ENCODE measurements at places on chromosomes 13 and 19.

- DNase-seq = no peak
Observed at GRCh38 chr13:112569821-112570220, 18.1 kb downstream of the TUBGCP3 start.

DNA sequence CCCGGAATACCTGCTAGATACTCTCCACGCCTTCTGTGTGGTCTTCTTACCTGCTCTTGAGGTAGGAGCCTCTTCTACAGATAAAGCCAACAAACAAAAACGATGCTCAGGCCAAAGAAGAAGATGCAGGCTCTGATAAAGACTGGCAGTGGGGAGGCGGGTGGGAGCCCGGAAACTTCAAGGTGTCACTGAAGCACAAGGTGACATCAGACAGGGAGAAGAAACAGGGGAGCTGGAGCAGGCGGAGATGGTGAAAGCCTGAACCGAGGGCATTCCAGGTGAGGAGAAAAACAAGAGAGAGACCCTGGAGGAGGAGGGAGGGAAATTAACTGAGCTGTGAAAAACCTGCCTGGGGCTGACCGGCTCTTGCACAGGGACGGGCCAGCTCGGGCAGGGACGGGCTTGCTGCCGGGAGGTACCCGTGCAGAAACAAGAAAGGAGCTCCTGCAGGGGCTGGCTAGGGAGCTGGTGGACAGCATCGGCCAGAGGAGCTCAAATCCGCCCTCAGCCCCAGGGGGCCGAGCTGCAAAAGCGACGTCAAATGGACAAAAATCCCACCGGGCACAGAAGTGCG, 19.0 kb downstream of the GNG7 start:
- no peak for DNase-seq

- no peak for DNase-seq
Observed at GRCh38 chr19:5697022-5697889, 7.2 kb downstream of the RPL36 start.

DNA sequence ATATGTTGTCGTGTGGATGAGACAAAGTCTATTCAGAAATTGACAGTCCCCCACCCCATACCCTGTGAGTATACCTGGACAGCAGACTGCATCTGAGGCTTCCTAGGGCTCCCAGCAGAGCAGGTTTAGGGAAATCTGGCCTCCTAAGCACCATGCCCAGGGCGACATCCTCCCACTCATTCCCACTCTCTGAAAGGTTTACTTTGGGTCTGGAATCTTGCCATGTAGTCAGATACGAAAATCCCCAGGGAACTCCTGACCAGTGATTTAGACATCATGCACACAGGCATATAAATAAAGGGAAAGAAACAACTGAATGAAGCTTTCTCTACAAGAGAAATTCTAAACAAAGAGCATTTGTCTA, 717 bp upstream of the NALCN start:
- no peak for DNase-seq

- no peak for DNase-seq
Observed at GRCh38 chr13:108561149-108561548, 68.3 kb upstream of the MYO16 start.

DNA sequence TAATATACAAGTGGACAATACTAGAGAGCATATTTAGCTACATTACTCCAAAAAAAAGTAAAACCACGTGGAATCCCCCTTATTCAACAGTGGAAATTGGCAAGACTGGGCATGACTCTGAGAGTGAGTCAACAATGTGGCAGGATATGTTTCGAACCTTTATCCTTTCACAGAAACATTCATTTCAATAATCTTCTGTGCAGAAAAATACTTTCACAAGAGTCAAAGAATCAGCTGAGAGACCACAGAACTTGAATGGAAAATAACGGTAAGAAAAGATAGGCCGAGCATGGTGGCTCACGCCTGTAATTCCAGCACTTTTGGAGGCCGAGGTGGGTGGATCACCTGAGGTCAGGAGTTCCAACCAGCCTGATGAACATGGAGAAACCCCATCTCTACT, 25.1 kb upstream of the CD70 start:
- no peak for DNase-seq

GRCh38 chr19:50550594-50550966, 17.7 kb downstream of the LRRC4B start:
- DNase-seq = no peak

DNA sequence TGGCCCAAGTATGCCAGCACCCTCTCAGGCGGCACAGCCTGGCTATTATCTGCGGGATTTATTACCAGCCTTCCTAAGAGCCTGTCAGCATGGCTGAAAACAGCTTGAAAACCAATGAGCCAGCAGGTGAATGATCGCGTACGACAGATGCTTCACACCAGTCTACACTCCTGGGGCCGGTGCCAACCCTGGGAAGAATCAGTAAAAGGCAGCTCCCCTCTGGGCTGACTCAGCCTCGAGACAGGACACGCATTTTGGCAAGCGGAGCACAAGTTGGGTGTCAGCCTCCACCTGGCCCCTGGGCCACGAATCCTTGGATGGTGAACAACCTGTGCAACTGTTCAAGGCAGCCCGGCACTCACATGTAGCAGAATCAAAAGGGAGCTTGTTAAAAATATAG, 15.6 kb downstream of the EMP3 start:
- no peak for DNase-seq

- DNase-seq = no peak
Observed at GRCh38 chr19:6738787-6739389, 592 bp upstream of the TRIP10 start.

DNA sequence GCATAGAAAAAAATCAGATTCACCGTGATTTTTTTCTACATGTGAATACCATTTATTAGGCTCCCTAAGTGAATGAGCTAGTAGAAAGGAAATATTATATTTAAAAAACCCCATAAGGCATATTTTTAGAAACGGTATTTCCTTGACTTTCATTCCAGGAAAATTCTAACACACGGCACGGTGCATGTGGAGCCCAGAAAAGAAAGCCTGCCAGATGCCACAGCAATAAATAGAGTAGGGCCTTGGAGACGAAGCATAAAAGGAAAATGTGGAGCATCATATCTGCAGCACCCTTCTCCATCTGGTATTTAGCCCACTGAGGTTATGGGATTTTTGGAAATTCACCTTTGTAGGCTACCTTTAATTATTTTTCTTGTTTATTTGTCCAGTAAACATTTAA, 314.4 kb downstream of the ENOX1 start:
- DNase-seq = no peak

- no peak for DNase-seq
Observed at GRCh38 chr19:7819337-7819736, 10.7 kb upstream of the EVI5L start.

DNA sequence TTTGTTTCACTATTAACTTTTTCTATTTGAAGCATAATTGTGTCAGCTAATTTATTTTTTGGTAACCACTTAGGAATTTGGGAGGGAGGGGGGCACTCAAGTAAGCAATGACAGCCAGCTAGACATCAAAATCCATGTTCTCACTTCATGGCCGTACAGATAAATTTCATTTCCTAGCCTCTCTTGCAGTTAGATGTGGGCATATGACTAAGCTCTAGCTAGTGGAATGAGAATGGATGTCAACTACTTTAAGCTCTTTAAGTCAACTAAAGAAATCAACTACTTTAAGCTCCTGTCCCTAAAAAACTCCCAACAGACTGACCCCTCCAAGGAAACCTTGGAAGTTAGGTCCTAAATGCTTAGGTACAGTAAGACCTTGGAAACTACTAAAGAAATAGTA, 92.0 kb downstream of the KCNRG start:
- DNase-seq = no peak

DNA sequence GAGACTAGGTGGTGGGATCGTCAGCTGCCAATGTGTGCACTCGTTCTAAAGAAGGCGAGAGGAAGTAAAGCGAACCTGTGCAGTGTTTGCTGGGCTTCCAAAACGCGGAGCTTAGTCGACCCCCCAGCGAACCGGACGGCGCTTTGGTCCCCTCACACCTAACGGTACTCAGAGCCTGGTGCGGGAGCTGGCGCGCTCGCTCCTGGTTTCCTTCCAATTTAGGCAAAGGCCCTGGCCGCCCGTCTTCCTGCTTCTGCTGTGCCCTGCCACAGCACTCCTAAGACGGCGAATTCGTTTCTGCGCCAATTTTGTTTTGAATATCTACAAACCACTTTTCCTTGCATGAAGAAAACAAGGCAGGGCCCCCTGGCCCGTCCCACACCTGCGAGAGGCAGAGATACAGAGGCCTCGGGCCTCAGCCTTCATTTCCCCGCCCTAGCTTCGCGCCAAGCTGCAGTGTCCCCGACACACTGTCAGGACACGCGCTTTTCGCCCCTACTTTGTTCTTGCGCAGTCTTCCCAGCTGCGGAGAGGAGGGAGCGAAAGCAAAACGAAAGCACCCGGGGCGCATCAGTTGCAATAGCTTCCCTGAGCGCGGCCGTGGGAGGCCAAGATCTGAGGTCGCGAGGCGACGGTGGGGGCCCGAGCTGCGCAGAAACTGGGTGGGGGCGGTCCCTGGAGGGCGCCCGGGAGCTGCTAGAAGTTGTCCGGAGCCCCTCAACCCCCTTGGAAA, 111.9 kb downstream of the KCNRG start:
- no peak for DNase-seq

DNA sequence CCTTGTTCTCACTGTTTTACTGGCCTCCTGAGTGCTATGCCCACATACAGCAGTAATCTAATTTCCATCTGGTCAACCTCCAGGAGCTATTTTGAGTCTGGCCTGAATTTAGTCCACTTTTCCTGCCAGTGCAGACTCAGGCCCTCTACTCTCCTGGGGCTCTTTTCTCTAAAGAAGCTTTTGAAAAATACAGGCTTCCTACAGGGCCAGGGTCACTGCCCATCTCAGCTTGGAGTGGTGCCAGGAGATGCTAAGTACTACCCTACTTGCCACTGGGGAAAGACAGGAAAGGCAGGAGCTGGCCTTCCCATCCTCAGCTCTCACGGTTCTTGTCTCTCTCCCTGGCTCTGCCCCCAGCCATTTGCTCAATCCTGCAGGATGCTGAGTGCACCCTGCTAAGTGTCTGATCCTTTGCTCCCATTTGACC, 101.7 kb upstream of the SERP2 start:
- no peak for DNase-seq

GRCh38 chr13:83819611-83820010, 62.7 kb downstream of the SLITRK1 start:
- no peak for DNase-seq

DNA sequence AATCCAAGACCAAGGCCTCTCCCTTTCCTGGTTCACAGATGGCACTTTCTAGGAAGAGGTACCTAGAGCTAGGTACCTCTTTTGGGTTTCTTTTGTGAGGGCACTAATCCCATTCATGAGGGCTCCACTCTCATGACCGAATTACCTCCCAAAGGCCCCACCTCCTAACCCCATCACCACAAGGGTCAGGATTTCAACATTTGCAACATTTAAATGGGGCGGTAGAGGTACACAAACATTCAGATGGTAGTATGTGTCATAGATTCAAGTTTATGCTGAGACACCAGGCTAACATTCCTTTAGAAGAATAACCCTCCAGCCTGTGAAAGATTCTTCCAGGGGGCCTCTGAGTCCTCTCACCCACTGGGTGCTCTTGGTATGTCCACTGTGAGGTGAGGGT, 116.3 kb downstream of the FOXO1 start:
- DNase-seq = no peak

- no peak for DNase-seq
Observed at GRCh38 chr19:32318884-32319520, 26.4 kb upstream of the ZNF507 start.

- DNase-seq = no peak
Observed at GRCh38 chr13:29801102-29801501, 49.3 kb downstream of the UBL3 start.

DNA sequence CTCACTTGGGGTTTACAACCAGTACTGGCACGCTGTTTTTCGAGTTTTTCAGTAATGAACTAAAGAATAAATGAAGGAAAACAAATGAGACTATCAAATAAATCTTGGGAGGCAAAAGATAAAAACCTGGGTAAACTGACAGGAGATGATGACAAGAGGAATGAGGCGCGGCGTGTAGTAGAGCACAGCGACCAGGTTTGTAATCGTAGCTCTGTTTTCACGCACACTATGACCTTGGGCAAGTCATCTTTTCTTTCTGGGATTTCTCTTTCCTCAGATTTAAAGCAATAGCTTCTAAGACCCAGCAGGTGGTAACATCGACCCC, 419 bp downstream of the MRPS31 start:
- DNase-seq = no peak

- DNase-seq = no peak
Observed at GRCh38 chr13:50573066-50573465, 270.4 kb downstream of the DLEU7 start.

DNA sequence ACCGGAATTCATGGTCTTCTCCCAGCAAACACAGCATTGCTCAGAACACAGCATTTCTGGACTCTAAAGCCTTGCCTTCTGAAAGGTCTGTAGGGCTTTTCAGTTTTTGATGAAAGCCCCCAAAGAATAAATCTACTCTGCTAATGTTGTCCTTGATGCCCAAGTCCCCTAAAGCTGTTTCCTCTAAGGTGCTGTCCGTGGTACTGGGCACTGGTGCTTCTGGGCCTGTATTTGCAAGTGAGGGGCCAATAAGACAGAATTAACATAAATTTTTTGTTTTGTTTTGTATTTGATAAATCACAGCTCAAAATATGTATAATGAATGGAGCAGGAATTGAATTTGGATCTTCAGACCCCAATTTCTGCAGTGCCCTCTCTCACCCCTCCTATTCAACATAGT, 12.1 kb upstream of the LGALS13 start:
- no peak for DNase-seq

DNA sequence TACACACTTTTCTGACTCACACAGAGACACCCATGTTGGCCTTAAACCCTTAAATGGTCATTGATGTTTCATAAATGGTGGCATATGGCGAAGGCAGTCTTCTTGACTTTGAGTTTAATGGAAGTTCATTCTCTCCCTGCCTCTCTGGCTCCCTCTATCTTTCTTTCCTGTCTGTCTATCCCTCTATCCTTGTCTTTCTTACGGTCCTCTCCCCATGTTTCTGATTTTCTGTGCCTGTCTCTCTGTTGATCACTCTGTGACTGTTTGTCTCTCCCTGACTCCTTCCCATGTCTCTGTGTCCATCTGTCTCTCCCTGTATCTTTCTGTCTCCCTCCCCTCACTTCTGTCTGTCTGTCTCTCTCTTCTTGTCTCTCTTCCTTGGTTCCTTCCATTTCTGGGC, 43.2 kb upstream of the SHKBP1 start:
- no peak for DNase-seq

- no peak for DNase-seq
Observed at GRCh38 chr13:19957320-19958154, 990 bp upstream of the ZMYM2 start.

GRCh38 chr13:76851961-76852360, 34.2 kb downstream of the KCTD12 start:
- no peak for DNase-seq

- peak; percentile 8 for DNase-seq
Observed at GRCh38 chr19:42028304-42029216, 34.5 kb upstream of the ATP1A3 start.

All from CMK (cell line).